GM03348 (cell line): ENCODE measurements at places on chromosomes 5 and 9.

GRCh38 chr5:23445573-23445972 is 61.8 kb upstream of the PRDM9 start:
- DNase-seq: no peak

DNA sequence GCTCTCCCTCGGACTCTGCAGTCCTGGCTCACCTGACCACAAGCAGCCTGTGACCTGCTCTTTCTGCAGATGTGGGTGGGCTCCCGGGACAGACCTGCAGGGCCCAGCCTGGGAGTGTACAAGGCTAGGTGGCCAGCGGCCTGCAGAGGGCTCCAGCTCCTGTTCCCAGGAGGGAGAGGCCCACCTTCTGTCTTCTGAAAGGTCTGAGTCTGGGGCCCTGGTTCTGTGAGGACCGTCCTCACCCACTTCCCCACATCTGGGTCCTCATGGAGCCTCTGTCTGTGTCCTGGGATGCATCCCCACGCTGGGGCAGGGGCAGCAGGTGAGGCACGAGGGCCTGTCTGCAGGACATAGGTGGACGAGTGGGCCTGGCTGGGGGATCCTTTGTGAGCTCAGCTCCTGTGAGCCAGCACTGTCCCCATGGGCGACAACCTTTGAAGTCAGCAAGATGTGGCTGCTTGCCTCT is 43.7 kb downstream of the PHF2 start:
- no peak for DNase-seq

- DNase-seq: no peak
Measured at GRCh38 chr9:131892162-131892707, 152.4 kb upstream of the RAPGEF1 start.

- DNase-seq: no peak
Measured at GRCh38 chr9:114429488-114429887, 41.7 kb upstream of the AKNA start.
